ENCODE measurements at places on chromosomes 4 and X.

DNA sequence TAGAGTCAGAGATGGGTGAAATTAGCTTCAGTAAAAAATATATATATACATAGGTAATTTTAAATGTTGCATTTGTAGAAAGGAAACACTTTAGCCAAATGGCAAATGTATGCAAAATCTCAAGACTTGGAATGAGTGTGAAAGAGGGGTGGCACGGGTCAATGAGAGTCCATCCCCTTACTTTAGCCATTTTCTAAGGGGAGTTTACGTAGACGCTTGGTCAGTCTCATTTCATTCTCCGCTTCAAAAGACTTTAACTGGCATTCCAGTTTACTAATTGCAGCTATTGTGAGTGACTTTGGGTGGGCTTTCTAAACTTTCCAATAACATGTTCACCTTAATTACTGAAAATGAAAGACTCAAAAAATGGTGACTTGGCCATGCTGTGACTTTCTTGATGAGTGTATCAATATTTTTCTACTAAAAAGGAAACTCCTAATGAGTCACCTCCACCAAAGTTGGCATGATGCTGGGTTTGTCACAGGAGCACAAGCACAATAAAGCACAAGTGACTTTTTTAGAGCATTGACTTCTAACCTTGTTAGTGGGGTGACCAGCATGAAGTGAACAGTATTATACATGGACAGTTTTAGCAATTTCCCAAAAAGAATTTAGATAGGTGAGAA, 356.0 kb upstream of the RASGEF1B start:
- no peak for DNase-seq

DNA sequence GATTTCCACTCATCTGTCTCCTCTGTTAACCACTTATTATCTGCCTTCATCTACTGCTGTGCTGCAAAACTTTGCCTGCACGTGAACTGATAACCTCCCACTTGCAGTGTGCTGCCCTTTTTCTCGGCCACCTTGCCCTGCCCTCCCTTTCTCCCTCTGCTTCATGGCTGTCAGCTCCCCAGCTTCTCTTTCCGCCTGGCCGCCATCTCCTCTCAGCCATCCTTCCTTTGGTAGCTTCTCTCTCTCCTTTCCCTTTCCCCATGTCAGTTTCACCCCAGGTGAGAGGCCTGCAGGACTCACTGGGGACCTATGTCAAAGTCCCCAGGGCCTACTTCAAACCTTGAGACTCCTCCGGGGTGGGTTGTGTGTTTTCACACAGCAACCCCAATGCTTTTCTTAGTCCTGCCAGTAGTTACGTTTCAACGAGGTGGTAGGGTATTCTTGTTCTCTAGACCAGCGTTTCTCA, 6.6 kb downstream of the MSL3 start:
- no peak for DNase-seq

GRCh38 chr4:2080429-2081300, 21.5 kb downstream of the NAT8L start:
- DNase-seq, result no peak

- no peak for DNase-seq
Measured at GRCh38 chrX:153969904-153970356, 1.7 kb downstream of the HCFC1 start.

DNA sequence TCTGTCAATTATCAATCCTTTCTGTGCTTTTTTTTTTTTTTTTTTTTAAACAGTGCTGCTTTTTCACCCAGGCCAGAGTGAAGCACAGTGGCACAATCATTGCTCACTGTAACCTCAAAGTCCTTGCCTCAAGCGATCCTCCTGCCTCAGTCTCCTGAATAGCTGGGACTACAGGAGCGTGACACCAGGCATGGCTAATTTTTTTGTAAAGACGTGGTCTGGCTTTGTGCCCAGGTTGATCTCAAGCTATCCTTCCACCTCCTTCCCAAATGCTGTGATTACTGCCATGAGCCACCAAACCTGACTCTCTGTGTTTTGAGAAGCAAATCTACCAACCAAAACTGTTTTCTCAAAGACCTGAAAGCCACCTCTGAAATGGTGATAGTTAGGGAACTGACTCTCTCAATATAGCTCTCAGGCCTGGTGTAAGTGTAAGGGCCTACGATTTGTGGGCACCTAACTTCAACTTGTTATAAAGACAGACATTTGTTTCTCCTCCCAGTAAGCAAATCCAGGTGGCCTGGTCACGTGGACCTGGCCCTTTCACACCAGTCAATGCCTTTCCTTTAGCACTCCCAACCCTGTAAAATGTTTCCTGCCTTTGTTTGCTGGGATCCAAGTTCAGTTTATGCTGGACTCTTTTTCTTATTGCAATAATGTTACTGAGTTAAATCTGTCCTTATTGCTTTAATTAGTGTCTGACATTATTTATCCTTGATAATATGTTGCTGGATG, 2015.9 kb downstream of the PCDH7 start:
- no peak for DNase-seq

- no peak for DNase-seq
Measured at GRCh38 chr4:154527308-154527707, 22.9 kb downstream of the PLRG1 start.

DNA sequence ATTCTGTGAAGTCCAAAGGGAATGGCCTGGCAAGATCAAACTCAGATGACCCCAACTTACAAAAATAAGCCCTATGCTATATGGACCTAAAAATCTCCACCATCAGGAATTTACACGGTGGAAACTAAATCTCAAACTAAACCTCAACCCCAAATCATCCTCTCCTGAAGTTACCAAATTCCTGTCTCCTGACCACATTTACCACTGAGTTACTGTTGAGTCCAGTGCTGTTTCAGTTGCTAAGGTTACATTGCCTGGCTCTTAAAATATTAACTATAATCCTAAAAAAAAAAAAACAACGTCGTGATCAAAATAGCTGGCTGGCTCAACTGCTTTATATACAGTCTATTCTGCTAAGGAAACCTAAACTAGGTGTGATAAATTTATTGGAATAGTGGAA, 315.2 kb upstream of the SLIT2 start:
- no peak for DNase-seq

- DNase-seq, result peak; percentile 74
Measured at GRCh38 chrX:118773782-118774181, 46.4 kb downstream of the IL13RA1 start.

- DNase-seq, result no peak
Measured at GRCh38 chr4:92099861-92100260, 203.9 kb upstream of the GRID2 start.

DNA sequence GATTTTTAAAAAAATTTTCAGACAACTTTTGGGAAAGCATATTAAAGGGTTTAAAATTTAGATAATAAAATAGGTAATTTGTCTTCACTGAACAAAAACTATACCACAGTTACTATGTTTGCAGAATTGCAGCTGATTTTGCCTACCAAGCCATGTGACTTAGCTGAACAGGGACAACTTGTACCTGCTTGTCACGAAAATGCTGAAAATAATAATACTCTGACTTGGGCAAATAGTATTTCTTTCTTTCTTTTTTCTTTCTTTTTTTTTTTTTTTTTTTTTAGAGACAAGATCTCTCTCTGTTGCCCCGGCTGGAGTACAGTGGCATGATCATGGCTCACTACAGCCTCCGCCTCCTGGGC, 225.2 kb upstream of the PPP1R2C start:
- DNase-seq, result no peak

GRCh38 chr4:10035130-10035529, 13.8 kb upstream of the SLC2A9 start:
- DNase-seq, result no peak

GRCh38 chr4:37674439-37674838, 11.7 kb downstream of the RELL1 start:
- DNase-seq, result no peak

DNA sequence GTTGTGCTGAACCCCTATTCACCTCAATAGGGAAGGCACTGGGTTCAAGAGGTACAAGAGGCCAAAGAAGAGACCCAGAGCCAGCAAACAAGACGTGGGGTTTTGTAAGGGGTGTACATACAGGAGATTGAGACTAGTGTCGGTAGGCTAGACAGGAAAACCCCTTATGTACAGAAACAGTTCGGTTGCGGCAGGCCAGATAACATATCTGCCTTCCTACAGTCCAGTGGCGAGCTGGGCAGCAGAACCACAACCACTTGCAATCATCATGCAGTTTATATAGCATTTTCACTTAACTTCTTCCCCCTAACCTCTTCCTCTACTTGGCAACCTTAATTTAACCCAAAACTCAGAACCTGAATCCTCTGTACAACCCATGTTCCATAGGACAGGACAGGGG, 422.2 kb downstream of the PDHA2 start:
- DNase-seq, result no peak

GRCh38 chr4:14419516-14419915, 582.8 kb upstream of the CPEB2 start:
- DNase-seq, result no peak

Measured in PC-9 (cell line).